Activated CD8-positive, alpha-beta memory T cell treated with anti-CD3 and anti-CD28 coated beads for 4 hours (primary cell): ENCODE measurements at places on chromosomes 7 and 10.

DNA sequence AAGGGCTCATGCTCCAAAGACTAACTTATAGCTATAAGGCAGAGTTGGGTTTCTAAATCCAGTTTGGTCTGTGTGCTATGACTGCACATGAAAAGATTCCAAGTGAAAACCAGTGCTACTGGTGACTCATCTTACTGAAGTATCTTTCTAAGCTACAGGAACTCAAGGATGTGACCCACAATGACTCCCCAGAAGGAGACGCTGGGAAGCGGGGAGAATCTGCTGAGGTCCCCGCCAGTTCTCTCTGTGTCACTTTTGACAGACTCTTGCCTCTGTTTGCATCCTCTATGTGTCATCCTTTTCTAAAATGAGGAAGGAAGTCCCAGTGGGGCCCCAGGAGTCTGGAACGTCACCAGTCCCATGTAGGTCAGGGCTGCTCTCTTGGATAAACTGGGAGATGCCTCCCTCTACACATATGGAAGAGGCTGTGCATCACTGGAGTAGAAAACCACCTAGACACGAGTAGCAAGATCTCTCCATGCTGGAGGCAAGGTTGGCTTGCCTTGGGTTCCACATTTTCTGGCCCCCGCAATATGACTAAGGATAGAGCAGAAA is 28.8 kb upstream of the GPR26 start:
- DNase-seq: no peak

DNA sequence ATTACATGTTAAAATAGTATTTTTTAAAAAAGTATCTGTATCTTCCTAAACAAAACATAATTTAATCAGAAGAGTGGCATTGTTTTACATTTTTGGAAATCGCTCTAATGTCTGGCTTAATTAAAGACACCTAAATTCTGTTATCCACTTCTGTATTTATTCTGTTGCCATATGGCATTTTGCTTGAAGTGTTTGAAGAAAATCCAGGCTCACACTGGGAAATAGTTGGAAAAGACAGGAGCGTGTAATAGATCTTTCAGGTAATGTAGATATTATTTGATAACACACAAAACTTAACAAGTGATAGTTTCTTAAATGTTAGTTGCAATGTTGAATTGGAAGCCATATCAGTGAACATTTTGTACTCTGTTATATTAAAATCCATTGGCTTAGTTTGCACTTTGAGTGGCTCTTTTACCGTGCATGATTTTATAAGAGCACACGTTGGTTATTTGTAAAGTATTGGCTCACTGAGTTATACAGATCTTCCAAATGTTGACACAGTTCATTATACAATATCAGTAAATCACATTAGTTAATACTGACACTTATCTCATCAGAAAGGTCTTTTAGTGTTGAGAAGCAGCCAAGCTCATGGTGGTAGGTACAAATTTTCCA is 128.4 kb upstream of the NPVF start:
- no peak for DNase-seq

GRCh38 chr7:141460781-141461715 is 90.2 kb upstream of the AGK start:
- DNase-seq: no peak

DNA sequence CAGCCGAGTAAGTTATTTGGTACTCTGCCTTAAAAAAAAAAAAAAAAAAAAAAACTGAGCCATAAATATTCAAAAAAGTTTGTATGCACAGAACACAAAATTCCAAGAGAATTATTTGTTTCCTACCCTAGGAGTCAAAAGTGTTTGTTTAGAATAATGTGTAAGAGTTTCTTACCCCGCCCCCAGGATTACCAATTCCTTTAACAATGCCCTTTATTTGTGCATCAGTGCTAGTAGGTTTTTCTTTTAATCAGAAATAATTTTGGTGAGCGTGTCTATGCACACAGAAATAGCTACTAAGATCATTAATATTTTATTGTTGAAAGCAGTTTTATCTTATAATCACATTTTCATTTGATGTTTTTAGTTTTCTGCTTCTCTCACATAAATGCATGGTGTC is 374.6 kb downstream of the DPP6 start:
- DNase-seq: no peak

DNA sequence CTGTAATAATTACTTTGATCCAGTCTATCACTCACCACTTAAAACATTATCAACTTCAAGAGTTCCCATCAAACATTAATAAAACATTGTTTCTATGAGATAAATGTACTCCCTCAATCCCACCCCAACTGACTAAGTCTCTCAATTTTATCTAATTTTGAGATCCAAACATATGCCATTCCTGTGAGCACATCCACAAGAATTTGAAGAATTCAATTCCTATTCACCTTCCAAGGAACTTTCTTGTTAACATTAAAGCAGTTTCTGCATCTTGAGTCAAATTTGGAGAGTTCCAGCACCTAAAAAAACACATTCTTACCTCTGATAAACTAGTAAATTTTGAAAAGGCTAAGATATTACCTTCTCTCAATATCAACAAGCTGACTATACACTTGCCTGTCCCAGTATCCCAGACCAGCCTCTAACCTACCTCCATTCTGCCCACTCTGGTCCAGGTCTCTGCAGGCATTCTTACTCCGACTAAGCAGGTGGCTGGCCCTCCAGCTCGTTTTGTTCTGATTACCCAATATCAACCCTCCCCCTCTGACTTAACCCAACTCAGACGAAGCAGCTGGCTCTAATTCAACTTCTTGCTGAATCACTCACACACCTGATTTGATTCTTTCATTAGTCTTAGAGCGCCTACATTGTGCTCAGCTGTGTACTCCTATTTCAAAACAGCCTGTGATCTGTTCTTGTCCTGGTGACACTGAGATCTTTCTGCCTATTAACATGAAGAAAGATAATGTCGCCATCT is 275.2 kb downstream of the IPMK start:
- no peak for DNase-seq

DNA sequence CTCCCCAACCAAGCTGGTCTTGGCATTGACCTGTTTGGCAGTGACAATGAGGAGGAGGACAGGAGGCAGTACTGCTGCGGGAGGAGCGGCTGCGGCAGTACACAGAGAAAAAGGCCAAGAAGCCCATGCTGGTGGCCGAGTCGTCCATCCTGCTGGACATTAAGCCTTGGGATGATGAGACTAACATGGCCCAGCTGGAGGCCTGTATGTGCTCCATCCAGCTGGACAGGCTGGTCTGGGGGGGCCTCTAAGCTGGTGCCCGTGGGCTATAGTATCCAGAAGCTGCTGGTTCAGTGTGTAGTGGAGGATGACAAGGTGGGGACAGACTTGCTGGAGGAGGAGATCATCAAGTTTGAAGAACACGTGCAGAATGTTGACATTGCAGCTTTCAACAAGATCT is 39.1 kb upstream of the ZNF273 start:
- no peak for DNase-seq

DNA sequence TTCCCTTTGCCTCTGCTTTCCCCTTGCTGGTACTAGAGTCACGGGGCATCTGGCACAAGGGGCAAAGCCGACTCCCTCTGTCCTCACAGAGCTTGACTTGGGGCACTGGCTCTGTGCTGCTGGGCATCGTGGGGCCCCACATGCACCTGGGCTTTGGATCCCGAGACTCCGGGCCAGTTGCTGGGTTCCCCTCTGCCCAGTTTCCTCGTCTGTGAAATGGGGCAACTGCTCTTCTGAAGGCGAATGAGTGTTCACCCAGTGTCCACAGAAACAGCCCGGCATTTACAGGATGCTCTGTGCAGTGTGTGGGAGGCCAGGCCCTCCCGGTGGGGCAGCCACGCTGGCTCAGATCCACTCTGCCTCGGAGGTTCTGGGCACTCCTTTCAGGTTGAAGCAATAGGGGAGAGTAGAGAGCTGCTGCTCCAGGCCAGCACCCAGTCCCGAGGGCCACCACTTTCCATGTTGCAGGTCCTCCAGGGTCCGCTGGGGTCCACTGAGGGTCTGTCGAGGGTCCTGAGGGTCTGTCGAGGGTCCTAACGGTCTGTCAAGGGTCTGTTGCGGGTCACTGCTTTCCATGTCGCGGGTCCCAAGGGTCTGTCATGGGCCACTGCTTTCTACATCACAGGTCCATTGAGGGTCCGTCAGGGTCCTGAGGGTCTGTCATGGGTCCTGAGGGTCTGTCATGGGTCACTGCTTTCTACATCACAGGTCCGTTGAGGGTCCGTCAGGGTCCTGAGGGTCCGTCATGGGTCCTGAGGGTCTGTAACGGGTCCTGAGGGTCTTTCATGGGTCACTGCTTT is 103.6 kb downstream of the VIPR2 start:
- DNase-seq: no peak

- DNase-seq: no peak
Measured at GRCh38 chr10:129944456-129944855, 19.6 kb downstream of the EBF3 start.

DNA sequence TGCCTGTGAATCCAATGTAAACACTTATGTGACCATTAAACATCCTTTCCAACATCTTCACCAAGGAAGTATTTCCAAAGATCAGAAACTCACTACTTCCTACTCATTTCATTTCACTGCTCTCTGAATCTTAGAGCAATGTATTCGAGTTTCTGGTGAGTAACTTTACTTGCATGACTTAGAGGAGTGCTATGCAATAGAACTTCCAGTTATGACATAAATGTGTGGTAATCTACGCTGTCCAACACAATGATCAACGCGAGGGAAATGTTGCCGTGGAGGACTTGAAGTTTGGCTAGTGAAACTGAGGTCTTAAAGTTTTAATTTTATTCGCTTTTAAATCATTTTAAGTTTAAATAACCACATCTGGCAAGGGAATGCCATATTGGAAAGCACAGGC is 1326.3 kb downstream of the XPNPEP1 start:
- DNase-seq: no peak

GRCh38 chr7:151423936-151424335 is 14.1 kb upstream of the WDR86 start:
- no peak for DNase-seq

GRCh38 chr10:117004227-117005025 is 561 bp downstream of the SHTN1 start:
- no peak for DNase-seq

- no peak for DNase-seq
Measured at GRCh38 chr7:120856621-120857352, 1.2 kb downstream of the TSPAN12 start.

DNA sequence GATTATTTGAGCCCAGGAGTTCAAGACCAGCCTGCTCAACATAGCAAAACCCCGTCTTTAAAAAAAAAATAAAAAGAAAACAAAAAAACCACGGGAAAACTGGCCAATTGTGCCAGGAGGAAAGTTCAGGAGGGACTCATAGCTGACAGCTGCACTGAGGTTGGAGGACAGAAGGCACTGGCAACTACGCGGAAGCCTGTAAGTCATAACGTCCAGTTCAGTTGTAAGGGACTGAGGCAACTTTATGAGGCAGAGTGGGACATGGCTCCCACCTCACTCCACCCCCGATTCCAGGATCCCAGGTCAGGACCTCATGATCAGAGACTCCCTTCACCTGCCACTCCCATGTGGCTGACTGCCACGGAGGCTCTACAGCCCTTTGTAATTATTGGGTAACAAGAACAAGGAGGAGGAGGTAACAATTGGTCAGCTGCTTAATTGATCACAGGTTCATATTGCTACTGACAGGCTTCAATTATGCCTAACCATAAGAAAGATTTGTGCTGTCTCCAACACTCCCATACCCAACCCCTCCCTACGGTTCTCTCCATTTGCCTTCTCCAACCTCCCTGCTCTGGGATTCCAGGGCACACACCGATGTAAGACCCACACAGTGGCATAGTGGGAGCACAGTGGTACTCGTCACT is 1.9 kb upstream of the CCL24 start:
- DNase-seq: no peak

- no peak for DNase-seq
Measured at GRCh38 chr7:150379441-150380379, 580 bp downstream of the ZNF775 start.

GRCh38 chr10:15853800-15854199 is 6.5 kb downstream of the MINDY3 start:
- no peak for DNase-seq

- DNase-seq: no peak
Measured at GRCh38 chr7:41538810-41539724, 163.8 kb downstream of the INHBA start.

GRCh38 chr10:191703-192518 is 56.7 kb downstream of the ZMYND11 start:
- DNase-seq: no peak

DNA sequence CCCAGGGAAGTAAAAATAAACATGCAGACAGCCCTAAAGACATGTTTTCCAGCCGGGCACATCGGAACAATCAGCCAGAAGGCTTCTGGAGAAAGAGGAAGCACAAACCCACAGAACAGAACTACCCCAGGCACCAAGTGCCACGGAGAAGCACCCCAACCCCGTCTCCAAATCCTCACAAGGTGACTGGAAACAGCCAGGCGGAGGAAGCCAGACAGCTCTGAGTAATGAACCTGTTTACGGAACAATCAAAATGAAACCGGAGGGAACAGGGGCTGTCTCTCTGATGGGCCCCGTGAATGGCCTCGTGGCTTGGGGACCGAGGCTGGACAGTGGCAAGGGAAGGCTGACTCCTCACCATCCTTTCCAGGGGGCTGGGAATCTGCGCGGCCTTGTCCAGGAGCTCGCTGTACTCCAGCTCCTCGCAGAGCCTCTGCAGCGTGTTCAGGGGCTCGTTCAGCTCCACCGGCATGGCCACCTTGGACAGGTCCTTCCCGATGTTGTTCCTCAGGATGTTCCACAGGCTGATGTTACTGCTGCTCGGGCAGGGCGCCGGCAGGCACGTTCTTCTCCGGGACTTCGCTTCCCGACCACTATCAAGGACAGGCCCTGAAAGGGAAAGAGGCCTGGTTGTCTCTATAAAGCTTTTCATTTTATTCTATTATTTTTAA is 77.0 kb upstream of the GSDME start:
- DNase-seq: no peak

DNA sequence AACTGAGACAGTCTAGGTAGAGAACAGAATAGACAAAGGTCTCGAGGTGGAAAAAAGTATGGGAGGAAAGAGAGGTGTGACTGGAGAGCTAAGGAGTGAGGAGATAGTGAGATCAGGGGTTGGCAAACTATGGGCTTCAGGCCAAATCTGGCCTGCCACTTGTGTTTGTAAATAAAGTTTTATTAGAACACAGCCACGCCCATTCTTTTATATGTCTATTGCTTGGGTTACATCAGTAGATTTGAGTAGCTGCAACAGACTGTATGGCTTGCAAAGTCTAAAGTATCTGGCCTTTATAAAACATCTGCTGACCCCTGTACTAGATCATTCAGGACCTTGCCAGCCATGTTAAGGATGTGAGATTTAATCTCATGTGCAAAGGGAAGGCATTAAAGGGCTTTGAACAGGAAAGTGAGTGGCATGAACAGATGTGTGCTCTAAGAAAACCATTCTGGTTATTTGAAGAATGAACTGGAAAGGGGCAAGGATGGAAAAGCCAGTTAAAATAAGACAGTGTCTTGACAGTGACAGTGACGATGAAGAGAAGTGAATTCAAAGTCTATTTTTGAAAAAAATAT is 240.3 kb downstream of the RNLS start:
- DNase-seq: no peak
